Spleen (tissue), 13 donors: ENCODE measurements at places on chromosomes 4 and X.

GRCh38 chr4:115323106-115323707 is 209.8 kb upstream of the NDST4 start:
- no peak for DNase-seq

GRCh38 chrX:20237864-20238263 is 28.8 kb downstream of the RPS6KA3 start:
- no peak for DNase-seq

DNA sequence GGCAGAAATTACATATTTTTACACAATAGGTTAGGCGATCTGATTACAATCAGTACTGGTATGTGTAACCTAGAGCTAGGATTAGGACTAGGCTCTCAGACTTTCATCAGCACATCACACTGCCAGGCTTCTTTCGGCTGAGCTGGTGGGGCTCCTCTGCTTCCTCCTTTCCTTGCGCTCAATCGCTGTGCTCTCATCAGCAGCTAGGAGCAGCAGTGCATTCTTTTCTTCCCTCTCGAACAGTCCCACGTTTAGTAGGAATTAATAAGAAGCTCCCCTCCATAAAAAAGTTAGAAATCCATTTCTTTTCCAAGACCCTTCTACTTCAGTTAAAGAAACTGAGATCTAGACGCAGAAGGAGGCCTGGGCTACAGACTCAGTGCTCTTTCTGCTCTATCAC is 350.4 kb downstream of the SPRY1 start:
- DNase-seq: no peak

GRCh38 chrX:155744534-155744933 is 131.8 kb upstream of the TMLHE start:
- DNase-seq: no peak

GRCh38 chr4:41361794-41362526 is 105.2 kb downstream of the UCHL1 start:
- no peak for DNase-seq

GRCh38 chr4:58435871-58436270 is 1325.7 kb upstream of the IGFBP7 start:
- DNase-seq: no peak

- DNase-seq: no peak
These were observed 7.7 kb upstream of the UGT2B10 start for GRCh38 chr4:68808060-68808459.

GRCh38 chrX:51851507-51852085 is 41.8 kb upstream of the MAGED1 start:
- DNase-seq: no peak

- no peak for DNase-seq
These were observed 148.7 kb upstream of the KIT start for GRCh38 chr4:54509057-54509456.

- no peak for DNase-seq
These were observed 27.8 kb upstream of the GALNTL6 start for GRCh38 chr4:171785388-171785787.

DNA sequence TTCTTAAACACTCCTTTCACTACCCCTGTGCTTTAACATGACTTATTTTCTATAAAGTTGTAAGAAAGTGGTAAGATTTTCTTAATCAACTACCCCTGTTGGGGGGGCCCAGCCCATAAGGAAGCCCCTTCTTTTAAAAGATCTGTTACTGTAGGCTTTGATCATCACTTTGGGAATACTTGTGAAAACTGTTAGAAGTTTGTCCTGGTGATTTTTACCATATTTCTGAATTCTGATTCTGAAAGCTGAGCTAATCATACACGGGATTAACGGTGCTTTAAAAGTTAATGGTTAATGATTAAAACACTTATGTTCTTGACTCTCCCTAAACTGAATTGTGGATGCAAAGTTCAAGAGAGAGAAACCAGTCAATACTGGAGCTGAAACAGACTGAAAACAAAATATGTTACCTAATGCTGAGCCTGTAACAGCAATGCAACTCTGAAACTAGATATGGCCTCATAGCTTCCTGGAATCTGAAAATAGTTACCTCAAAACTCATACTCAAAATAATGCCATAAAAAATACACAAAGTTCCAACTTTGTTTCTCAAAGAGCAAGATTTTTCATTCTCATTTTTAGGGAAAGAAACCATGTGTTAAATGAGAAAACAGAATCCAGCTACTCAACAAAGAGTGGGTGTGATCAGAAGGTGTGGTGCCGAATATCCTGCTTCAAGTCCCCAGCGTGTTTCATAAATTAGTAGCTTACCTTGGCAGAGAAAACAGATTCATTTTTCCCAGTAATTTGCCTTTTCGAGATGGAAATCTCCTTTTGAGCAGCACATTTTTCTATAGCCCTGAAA is 31.6 kb downstream of the ADH7 start:
- no peak for DNase-seq

DNA sequence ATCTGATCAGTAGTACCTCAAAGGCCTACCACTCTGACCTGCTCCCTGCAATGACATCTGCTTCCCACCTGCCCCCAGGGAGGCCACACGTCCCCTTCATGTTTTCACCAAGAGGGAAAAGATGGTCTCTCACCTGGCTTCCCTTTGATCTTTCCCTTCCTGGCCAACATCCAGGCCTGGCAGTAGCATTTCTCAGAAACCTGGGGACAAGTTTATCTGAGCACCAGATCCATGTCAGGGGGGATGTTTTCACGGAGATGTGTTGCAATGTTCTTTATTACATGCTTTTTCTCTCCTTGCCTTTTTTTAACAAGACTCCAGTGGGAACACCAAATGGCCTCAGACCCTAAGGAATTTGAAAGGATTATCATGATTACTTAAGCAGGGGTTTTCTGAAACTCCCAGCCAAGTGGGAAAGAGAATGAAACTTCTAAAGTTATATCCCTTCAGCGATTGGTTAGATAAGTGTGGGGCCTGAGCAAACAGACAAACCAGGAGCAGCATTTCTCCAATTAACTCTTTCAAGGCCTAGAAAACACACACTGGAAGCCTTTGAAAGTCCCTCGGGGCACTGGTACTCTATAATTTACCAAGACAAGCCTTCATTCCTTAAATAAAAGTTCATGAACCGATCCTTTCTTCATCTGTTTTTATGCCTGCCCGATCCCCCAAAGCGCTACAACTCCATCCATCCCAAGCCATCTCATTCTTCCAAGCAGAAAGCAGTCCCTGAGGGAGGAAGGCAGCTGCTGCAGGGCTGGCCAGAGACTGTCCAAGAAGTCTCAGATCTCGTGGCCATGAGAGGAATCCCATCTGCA is 94.1 kb downstream of the BCOR start:
- no peak for DNase-seq

DNA sequence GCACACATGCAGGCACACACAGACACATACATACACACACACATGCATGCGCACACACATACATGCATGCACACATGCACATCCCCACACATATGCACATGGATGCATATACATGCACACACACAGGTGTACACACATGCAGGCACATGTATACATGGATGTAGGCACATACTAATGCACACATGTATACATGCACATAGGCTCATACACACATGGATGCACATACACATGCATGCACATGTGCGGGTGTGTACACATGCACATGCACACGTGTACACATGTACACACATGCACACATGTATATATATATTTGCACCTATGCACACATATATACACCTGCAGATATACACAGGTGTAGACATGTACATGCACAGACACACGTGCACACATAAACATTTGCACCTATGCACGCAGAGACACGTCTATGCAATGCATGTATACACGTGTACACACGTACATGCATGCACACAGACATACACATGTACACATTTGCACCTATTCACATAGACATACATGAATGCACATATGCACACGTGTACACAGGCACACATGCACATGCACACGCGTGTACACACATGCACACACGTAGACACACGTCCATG is 4.0 kb downstream of the PLCXD1 start:
- DNase-seq: peak; percentile 27

DNA sequence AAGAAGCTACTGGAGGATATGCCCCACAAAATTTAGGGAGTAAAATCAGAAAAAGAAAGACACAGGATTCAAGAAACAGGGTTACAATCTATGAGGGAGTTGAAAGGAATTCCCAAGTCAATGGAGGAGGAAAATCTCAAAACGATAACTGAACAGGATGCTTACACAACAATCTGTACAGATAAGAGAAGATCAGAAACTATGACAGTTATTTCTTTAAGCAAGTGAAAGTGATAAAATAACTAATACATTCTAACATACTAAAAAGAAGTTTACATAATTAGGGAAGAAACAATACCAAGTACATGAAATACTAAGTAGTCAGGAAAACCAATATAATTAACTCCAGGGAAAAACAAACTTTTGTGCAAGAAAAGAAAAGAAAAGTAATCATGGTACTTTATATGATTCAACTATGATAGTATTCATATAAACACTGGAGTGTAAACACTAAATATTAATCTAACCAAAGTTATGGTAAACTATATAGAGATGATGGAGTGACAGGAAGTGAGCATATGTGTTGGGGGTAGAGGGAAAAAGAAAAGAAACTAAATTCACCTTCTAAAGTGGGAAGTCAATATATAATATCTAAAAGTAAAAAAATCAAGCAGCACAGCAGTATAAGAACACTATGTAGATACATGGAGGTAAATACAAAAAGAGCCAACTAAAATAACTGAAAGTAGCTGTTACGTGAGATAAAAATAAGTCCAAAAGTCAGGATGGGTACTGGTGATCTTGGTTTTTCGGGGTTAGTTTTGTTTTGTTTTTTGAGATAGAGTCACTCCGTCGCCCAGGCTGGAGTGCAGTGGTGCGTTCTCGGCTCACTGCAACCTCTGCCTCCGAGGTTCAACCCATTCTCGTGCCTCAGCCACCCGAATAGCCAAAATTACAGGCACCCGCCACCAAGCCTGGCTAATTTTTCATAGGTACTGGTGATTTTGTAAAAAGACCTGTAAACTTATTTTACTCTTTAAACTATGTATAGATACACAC is 99.3 kb downstream of the TEX11 start:
- DNase-seq: no peak

DNA sequence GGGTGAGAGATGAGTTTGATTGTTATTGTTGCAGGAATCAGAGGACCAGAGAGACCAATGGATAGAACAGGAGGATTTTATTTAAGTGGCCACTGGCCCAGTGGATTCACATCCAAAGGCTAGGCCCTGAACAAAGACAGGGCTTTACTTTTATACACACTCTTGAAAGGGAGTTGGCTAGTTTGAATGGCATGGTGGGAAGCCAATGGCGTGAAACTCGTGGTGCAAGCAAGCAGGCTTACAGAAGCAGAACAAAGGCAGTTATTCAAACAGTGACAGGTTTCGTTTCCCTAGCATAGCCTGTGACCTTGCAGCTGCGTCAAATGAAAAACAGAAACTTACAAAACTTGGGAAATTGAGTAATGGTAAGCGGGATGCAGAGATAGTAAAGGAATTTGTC is 110.2 kb upstream of the PRDX4 start:
- DNase-seq: no peak
